Stimulated activated CD8-positive, alpha-beta memory T cell treated with anti-CD3 and anti-CD28 coated beads, Interleukin-4, amount 100 ng/mL, for 4 hours (primary cell): ENCODE measurements at places on chromosomes 2 and 18.

GRCh38 chr2:109355192-109355843, 226.3 kb downstream of the SH3RF3 start:
- no peak for DNase-seq

GRCh38 chr2:36582538-36582937, 15.4 kb downstream of the FEZ2 start:
- no peak for DNase-seq

DNA sequence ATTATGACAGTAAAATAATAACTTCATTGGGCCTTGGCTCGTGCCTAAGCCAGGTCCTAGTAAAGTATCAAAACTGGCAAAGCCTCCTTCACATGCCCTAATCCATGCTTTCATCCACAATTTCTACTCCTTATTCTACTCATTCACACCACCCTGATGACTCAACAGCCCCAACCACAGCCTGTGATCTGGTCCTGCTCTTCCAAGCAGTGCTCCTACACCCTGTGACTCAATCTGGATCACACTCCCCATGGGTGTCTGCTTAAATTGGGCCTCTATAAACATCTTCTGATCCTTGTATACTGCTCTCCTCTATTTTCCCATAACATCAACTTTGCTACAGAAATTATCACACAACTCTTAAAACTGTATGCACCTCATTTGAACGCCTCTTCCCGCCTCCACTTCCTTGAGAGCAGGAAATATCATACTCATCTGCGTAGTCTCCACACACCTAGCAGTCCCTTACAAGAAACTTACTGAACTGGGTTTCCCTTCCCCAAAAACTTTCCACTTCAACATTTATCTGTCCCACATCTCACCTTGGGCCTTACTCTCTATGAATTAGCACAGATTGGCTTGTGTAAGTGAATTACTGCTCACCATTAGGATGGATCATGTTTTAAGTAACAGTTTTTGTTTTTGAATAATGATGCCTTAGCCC, 15.9 kb downstream of the GTF3C3 start:
- no peak for DNase-seq

GRCh38 chr2:209638346-209638745, 133.3 kb upstream of the UNC80 start:
- no peak for DNase-seq

GRCh38 chr2:96869822-96870625, at the start of gene SEMA4C:
SEMA4C (minus strand) TSS chr2:96870080; CDS start chr2:96867886, 2,194 bp downstream.
- DNase-seq = no peak

GRCh38 chr2:111896024-111896423, 2.4 kb upstream of the MERTK start:
- DNase-seq = no peak

GRCh38 chr2:20625491-20626391, 25.2 kb downstream of the HS1BP3 start:
- DNase-seq = no peak

GRCh38 chr2:98027538-98027937, 31.8 kb upstream of the TMEM131 start:
- DNase-seq = no peak

DNA sequence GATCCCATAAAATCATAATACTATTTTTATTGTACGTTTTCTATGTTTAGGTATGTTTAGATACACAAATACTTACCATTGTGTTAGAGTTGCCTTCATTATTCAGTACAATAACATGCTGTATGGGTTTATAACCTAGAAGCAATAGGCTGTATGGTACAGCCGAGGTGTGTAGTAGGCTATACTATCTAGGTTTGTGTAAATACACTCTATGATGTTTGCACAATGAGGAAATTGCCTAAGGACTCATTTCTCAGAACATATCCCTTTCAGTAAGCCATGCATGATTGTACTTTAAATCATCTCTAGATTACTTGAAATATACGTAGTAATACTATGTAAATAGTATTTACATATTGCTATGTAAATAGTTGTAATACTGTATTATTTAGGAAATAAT, 156.7 kb downstream of the CDCA7 start:
- no peak for DNase-seq

- no peak for DNase-seq
Observed at GRCh38 chr2:127090281-127091120, 16.5 kb downstream of the BIN1 start.

DNA sequence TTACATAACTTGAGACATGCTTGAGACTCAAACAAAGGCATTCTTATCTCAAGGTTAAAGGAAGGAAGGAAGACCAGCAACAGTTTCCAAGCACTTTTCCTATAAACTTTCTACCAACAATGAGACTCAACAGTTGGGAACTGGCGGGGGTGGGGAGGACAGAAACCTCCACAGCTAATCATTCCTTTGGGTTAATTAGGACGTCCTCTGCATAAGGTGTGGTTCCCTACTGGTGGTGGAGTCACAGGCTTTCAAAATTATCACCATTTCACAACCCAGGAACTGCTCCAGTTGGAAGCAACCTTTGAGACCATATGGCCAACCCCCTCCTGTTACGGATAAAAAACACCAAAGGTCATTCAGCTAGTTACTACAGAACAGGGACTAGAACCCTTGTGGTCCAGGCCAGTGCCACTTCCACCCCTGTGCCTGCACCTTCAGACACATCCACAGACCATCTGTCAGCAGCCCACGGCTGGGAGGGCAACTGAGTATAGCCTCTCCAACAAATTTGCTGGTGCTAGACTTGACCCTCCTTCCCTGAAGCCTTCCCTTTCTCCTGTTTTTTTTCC, 30.1 kb upstream of the ATL2 start:
- no peak for DNase-seq

DNA sequence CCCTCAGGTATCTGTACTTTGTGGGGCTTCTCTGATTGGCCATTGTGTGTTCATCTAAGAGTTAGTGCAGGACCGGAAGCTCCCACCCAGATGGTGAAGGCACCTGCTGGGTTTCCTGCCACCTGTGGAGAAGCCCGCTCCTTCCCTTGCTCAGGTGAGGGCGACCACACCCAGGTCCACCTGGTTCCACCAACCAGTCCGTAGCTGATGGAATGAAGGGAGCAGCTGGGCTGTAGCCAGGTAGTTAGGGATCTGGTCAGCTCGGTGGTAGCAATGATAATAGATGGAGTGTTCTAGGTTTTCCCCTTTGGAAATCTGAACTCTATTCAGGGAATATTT, 16.0 kb downstream of the SH3BP4 start:
- no peak for DNase-seq

- DNase-seq = no peak
Observed at GRCh38 chr2:235576337-235576910, 82.6 kb downstream of the AGAP1 start.

- DNase-seq = peak; percentile 59
Observed at GRCh38 chr2:26503231-26503880, 25.4 kb upstream of the OTOF start.

DNA sequence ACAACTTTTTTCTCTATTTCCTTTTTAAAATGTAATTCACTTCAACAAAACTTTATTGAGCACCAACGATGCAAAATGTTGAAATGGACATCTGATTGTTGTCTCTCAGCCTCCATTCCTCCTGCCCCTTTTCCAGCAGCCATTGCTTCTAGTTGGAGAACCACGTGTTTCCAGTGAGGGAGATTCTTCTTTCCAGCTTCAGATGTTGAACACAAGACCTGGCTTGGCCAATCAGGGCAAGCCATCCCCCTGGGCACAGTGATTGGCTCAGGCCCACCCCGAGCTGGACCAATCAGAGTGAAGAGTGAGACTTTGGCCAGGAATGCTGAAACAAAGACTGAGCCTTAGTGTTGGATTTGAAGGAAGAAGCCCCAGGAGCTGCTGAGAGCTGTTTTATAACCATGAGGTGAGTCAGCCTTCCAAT, 59.0 kb downstream of the E2F6 start:
- no peak for DNase-seq

GRCh38 chr2:43812006-43812405, 26.6 kb downstream of the ABCG5 start:
- no peak for DNase-seq

- no peak for DNase-seq
Observed at GRCh38 chr2:189168856-189169499, 10.6 kb downstream of the COL5A2 start.

GRCh38 chr18:11767935-11768334, 78.9 kb downstream of the GNAL start:
- DNase-seq = no peak

GRCh38 chr2:67479261-67479660, 82.1 kb downstream of the ETAA1 start:
- DNase-seq = no peak

DNA sequence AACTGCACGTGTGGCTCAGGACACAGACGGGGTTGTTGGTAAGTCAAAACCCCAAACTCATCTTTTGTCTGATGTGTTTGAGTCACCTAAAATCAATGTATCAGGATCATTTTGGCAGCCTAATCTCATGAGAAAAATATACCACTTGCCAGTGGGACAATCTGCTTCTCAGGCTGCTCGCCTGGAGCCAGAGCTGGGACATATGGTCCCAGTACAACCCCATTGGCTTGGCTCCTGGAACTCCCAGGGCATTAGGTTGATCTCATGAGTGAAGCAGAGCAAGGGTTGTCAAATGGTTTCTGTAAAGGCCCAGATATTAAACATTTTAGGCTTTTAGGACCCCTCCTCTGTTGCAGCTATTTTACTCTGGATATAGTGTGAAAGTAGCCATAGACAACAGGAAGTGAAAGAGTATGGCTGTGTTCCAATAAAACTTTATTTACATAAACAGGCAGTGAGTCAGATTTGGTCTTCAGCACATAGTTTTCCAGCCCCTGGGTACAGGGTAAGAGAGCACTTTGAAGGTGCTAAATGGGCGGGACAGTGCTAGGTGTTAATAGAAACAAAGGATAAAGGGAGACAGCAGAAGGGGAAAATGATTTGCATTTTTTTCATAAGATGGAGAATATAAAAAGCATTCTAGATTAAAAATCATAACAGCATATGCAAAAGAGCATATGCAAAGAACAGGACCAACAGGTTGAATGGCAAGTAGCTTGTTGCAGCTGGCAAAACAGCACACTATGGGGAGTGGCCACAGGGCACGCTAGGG, 290.8 kb downstream of the KCNS3 start:
- DNase-seq = no peak

- DNase-seq = no peak
Observed at GRCh38 chr2:127406454-127406853, 11.8 kb upstream of the PROC start.

DNA sequence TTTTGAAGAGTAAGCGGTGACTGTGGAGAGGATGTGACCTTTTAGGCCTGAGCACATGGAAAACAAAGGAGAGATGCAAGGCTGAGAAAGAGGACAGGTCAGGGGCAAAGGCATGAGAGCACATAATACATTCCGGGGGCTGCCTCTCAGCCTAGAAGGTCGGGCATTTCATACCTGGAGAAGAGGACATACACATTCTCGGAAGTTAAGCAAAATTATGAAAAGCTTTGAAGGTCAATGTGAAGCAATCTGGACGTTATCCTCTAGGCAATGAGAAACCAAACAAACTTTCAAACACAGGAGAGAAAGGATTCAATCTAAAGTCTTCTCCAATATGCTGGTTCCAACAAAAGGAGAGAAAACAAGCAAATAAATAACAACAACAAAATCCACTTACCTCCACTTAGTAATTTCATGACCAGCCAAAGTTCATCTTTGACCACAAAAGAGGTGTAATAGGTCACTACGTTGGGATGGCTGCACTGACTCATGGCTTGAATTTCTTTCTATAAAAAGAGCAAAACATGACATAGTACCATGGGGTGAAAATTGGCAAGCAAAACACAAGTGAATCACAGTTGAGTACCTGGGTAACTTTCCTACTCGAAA, 80.4 kb downstream of the STK39 start:
- no peak for DNase-seq

GRCh38 chr18:3596637-3597384, 146.8 kb downstream of the TGIF1 start:
- DNase-seq = no peak

GRCh38 chr2:36485521-36485920, 112.4 kb downstream of the FEZ2 start:
- no peak for DNase-seq

DNA sequence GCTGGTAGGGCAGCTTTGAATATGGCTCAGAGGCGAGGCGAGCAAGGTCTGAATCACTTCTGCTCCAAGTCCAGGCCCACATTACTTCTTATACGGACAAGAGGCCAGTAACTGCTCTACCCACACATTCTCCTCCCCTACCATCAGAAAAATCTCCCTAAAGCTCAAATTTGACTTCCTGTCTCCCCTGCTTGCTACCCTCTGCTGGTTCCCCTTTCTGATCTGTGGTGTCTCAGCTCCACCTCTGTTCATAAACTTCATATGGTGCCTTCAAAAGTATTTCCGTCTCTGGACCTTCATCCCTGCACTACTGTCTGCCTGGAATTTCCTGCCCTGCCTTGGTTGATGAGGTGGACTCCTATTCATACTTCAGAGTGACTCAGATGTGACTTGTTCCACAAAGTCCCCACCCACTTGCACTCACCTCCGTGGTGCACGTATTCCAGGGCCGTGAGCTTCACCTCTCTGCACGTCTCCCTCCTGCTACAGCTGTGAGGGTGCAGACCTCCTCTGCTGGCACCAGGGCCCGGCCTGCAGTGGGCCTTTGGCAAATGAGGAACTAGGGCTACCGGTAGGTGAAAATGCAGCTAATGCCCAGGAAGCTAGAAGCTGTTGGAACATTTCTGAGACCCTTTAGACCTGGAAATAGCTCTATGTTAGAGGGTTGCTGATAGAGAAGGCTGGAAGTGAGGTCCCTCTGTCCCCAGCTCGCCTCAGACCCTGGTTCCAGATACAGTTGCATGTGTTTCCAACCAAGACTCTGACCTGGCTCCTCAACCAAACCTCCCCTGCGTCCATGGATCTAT, 24.6 kb upstream of the KCMF1 start:
- DNase-seq = no peak

GRCh38 chr18:48851599-48851960, 99.2 kb downstream of the SMAD7 start:
- DNase-seq = no peak

GRCh38 chr2:191691016-191691735, 13.2 kb downstream of the NABP1 start:
- DNase-seq = no peak

- DNase-seq = no peak
Observed at GRCh38 chr18:7892556-7892955, 325.4 kb downstream of the PTPRM start.

GRCh38 chr2:45867349-45867748, 215.9 kb downstream of the PRKCE start:
- DNase-seq = no peak

DNA sequence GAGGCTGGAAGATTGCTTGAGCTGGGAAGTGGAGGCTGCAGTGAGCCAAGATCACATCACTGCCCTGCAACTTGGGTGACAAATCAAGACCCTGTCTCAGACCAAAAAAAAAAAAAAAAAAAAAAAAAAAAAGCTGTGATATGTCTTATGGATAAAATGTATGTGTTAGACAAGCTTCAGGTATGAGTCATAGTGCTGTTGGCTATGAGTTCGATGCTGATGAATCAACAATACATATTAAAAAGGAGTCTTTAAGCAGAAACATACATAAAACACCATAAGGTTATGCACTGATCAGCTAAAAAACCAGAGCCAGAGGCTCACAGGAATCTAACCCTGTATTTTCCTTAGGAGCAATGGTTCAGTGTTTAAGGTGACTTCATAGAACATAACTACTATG, 332.3 kb downstream of the NCKAP5 start:
- no peak for DNase-seq

GRCh38 chr2:156615836-156616322, 179.7 kb downstream of the GPD2 start:
- no peak for DNase-seq

GRCh38 chr2:56709181-56709580, 525.4 kb downstream of the CCDC85A start:
- DNase-seq = no peak
